IMR-90 (cell line): ENCODE measurements at places on chromosomes 1 and 21. TPM values are rescaled to one million over a fixed set of nuclear protein-coding genes. Genes with fewer than 3 reads are reported as not detected.
A peak's percentile ranks its signal among the peaks of the same experiment; 100 is the strongest.

DNA sequence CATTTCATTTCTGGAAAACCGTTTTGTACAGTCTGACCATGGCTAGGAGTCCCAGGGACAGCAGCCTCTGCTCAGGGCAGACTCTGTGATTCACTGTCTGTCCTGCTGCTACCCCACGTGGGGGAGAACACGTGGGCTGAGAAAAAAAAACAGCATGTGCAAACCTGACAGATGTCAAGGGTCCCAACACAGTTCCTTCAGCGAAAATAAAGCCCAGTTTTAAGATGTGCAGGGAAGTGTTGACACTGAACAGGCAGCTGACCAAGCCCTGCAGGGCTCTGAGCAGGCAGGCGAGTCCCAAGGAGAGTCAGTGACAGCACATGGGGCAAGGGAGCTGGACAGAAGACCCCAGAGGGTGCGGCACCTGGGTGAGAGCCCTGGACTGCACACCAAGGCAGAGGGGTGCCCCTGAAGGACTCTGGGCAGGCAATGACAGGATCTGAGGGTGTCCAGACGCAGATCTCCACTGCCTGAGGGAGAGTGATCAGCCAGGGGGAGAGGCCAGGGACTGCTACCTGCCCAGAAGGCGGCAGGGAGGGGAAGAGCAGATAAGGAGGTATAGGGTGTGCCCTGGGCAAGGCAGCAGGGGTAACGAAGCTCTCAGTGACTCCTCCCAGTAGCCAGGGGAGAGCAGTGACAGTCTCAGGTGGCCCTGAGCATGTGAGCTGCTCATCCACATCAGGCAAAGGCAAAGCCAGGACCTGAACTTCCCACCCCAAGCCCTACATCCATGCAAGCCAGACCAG is 5.1 kb upstream of the SPATC1L start:
- DNase-seq: peak; percentile 58

GRCh38 chr1:108817016-108817415 is 39.9 kb downstream of the AKNAD1 start:
- DNase-seq: peak; percentile 74

DNA sequence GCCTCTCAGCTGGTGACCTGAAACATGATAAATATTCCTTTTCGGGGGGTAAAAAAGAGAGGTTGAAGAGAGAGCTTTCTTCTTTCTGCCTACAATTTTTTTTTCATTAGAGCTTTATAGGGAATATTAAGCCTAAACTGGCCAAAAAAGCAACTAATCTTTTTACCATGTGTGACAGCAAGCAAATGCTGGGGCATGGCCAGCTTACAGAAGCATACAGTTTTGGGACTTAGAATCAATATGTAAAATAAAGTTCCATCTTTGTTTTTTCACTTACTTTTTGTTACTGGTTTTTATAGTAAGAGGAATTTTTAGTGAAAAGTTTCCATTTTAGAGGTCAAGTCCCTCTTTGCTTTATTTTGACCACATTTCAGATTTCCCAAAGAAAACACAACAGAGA is 301.2 kb upstream of the DEPDC1 start:
- no peak for DNase-seq

GRCh38 chr1:79852004-79852403 is 845.5 kb upstream of the ADGRL4 start:
- DNase-seq: no peak

DNA sequence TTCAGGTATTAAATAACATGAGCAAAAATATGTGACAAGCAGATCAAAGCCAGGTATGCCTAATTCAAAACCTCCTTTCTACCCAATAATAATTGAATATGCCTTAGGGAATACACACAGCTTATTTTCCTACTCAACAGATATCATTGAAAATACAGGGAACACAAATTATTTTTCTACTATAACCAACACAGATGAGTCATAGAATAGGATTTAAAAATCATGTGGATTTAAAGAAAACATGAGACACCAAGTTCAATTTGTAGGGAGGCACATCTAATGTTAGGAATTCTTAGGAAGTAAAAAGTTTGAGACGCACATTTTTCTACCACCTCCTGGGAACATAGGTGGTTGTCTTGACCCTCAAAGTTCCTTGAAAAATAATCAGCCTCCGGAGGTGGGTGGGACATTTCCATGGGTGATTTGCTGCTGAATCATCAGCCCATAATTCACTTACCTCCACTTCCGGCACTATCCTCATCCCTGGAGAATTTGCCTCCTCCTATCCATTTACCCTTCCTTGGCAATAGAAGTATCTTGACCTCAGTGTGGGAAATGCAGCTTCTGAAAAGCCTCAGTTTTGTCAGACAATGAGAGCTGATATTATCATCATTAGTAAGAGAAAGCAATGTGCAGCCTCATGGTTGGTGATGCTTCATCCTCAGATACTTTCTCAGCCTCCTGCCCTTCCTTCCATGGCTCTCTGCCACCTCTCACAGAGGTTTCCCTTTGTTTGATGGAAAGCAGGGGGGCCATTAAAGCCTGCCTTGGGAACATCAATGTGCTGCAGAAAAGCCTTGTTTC is 33.5 kb upstream of the RGS4 start:
- peak; percentile 96 for DNase-seq

DNA sequence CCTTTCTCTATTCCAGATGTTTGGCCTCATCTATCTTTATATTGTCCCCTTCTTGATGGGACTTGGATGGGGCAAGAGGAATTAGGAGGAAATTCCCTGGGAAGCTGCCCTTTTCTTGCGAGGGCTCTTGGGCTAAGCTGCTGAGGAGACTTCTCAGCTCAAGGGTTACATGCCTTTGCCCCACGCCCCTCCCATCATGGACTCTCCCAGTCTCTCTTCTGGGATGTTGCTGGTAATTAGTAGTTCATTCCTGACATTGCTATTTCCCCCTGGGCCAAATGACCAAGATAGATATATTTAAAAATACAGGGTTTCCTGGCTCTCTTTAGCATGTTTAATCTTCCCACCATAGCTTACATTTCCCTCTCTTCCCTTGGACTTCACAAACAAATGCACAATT is 90.6 kb upstream of the RALGPS2 start:
- DNase-seq: no peak

- DNase-seq: no peak
Observed at GRCh38 chr1:209855006-209855405, 27.2 kb downstream of the UTP25 start.

GRCh38 chr1:1122981-1123480 is 7.1 kb upstream of the C1orf159 start:
- DNase-seq: no peak

DNA sequence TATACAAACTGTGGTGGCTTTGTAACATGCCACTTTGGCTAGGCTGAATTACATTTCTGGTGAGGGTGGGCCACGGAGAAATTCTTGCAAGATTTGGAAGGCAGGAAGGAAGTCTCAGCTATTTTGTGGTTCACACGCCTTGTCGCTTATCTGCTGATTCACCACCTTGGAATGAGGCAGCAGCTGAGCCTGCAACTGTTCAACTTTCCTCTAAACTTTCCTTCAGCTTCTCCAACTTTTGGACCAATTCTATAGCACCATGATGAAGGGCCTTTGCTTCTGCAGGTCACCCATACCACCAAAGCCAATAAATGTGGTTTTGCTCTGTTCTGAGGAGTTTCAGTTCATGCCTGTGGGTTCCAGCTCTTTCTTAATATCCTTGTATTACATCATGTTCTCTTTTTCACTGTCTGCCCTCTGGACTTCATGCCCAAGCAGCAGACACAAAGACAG is 337.6 kb upstream of the SNX7 start:
- peak; percentile 96 for DNase-seq

Gene KHDC4
- 22.5 and 28.0 TPM in 2 replicates for total RNA-seq

Gene TMEM200B
- total RNA-seq: 4.2 and 4.8 TPM in 2 replicates
